GM12878 (cell line): ENCODE measurements at places on chromosomes 4 and X. TPM values are rescaled to one million over a fixed set of nuclear protein-coding genes. Genes with fewer than 3 reads are reported as not detected.

The GRID2 gene
- not detected in 2 replicates for total RNA-seq

The TRO gene
- total RNA-seq = 0.16 TPM in 1 of 2 replicates, not detected in the other

DNA sequence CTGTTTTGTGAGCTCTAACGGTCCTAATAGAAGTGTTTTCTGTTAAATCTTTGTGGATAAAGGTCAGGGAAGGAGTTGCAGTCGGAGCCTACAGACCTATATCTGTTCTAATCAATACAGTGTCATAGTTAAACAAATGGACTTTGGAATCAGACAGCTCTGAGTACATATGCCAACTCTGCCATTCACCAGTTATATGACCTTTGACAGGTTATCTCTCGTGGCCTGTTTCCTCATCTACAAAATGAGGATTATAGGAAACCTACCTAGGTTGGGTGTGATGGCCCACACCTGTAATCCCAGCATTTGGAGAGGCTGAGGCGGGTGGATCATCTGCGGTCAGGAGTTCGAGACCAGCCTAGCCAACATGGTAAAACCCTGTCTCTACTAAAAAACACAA lies 89.7 kb downstream of the MID1IP1 start:
- no peak for DNase-seq

- no peak for DNase-seq
Observed at GRCh38 chrX:45584717-45585116, 384.0 kb upstream of the DIPK2B start.

- DNase-seq = peak; percentile 69
Observed at GRCh38 chr4:154164931-154165839, 326.4 kb downstream of the DCHS2 start.

GRCh38 chr4:147303174-147303872 lies 177.6 kb upstream of the EDNRA start:
- no peak for DNase-seq

GRCh38 chr4:54525602-54526001 lies 132.2 kb upstream of the KIT start:
- no peak for DNase-seq
